ENCODE measurements at places on chromosomes 2 and 18. TPM values are rescaled to one million over a fixed set of nuclear protein-coding genes. Genes with fewer than 3 reads are reported as not detected.

GRCh38 chr2:75157435-75157834, 41.9 kb downstream of the TACR1 start:
- DNase-seq = no peak
- no peak overlapping the region for H3K4me3 ChIP-seq
- no peaks in the 10 kb centered on the region for H3K27me3 ChIP-seq
- H3K27ac ChIP-seq = no peak overlapping the region

- no peaks in the 10 kb centered on the region for H3K27me3 ChIP-seq
- no peak overlapping the region for H3K27ac ChIP-seq
- H3K4me3 ChIP-seq = no peak overlapping the region
- no peaks in the 10 kb centered on the region for H3K36me3 ChIP-seq
- H3K4me1 ChIP-seq = no peaks in the 10 kb centered on the region
These were observed 1.0 kb downstream of the AGAP1 start for GRCh38 chr2:235494716-235495372.

- no peaks in the 10 kb centered on the region for H3K27me3 ChIP-seq
- DNase-seq = no peak
- H3K4me1 ChIP-seq = no peaks in the 10 kb centered on the region
- H3K4me3 ChIP-seq = no peak overlapping the region
These were observed 661.8 kb upstream of the HS6ST1 start for GRCh38 chr2:128980475-128980874.

- H3K4me3 ChIP-seq = no peak overlapping the region
- H3K4me1 ChIP-seq = no peaks in the 10 kb centered on the region
- no peaks in the 10 kb centered on the region for H3K27me3 ChIP-seq
- H3K27ac ChIP-seq = no peak overlapping the region
- DNase-seq = no peak
These were observed 75.6 kb downstream of the ZBTB7C start for GRCh38 chr18:48333563-48333962.

DNA sequence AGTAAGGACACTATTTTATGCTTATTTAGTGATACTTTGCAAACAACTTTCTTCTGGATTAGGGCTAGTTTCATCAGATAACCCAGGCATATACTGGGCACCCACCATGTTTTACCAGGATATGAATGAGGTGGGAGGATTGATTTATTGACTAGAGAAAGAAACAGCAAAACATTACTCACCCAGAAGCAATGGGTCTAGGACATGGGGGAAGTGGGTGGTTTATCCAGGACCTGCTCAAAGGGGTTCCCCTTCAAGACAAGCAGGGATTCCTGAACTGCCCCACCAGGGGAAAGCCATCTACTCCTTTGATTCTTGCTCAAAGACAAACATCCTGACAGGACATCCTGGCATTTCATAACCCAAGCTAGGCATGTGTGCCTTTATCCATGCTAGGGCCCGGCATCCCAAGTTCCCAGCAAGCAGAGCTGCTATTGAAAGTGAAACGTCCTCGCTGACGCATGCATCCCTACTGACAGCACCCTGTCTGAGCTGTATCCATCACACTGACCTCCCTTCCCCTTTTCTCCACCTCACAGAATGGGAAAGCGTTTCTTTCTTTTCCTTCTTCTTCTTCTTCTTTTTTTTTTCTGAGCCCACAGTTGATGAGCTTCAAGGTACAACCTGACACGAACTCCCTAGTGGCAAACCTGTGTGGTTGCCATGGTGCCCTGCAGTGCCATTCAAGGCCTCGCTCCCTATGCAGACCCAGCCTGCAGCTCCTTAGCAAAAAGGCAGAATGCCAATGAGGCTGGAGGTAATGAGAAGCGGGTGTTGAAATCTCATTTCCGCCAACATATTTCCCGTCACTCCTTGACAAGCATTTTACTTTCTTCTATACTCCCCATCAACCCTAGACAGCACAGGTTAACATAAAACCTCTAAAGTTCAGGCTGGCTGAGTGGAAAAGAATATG, 70.5 kb downstream of the CLHC1 start:
- no peak for DNase-seq
- no peaks in the 10 kb centered on the region for H3K36me3 ChIP-seq
- H3K27ac ChIP-seq = no peak overlapping the region
- H3K4me1 ChIP-seq = peaks cover 8% of the 10 kb centered on the region

DNA sequence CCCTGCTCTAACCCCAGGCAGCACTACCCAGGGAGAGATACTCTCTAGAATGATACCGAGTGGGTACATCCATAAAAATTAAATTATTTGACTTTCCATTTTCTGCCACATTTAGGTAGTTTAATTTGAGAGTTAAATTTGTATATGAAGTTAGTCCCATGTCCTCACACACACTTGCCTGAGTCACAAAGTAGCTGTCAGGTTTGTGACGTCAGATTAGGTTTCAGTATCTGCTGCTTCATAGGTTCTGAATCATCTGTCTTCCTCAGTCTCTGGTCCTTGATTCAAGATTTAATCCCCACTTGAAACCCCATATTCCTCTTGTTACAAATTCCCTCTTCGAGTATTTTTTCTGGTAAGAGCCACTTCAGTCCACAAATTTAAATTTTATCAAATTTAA, 738.6 kb upstream of the FAM98A start:
- H3K4me3 ChIP-seq = no peak overlapping the region
- H3K36me3 ChIP-seq = no peaks in the 10 kb centered on the region
- DNase-seq = no peak
- no peaks in the 10 kb centered on the region for H3K27me3 ChIP-seq
- H3K4me1 ChIP-seq = no peaks in the 10 kb centered on the region
- no peak overlapping the region for H3K27ac ChIP-seq

DNA sequence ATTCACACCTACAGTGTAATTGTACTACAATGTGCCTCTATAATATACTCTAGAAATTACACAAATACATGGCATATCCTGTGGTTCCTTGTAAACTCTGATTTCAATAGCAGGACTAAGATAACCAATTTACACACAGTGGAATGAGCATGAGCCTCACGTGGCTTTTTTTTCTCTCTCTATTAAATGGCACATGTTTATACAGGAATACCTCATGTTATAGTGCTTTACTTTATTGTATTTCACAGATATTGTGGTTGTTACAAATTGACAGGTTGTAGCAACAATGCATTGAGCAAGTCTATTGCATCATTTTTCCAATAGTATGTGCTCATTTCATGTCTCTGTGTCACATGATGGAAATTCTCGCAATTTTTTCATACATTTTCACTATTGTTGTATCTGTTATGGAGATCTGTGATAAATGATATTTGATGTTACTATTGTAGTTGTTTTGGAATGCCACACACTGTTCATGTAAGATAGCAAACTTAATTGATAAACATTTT, 260.0 kb downstream of the FSIP2 start:
- no peaks in the 10 kb centered on the region for H3K36me3 ChIP-seq
- no peak overlapping the region for H3K27ac ChIP-seq
- no peaks in the 10 kb centered on the region for H3K27me3 ChIP-seq
- H3K4me3 ChIP-seq = no peak overlapping the region
- no peaks in the 10 kb centered on the region for H3K4me1 ChIP-seq

- no peaks in the 10 kb centered on the region for H3K27me3 ChIP-seq
- H3K4me1 ChIP-seq = no peaks in the 10 kb centered on the region
- no peak for DNase-seq
- no peak overlapping the region for H3K27ac ChIP-seq
- H3K36me3 ChIP-seq = no peaks in the 10 kb centered on the region
These were observed 29.8 kb upstream of the SCN1A start for GRCh38 chr2:166157578-166157977.

- peaks cover 17% of the 10 kb centered on the region for H3K27me3 ChIP-seq
- no peak for DNase-seq
- no peak overlapping the region for H3K4me3 ChIP-seq
These were observed 62.6 kb upstream of the CTLA4 start for GRCh38 chr2:203804764-203805485.

- no peak overlapping the region for H3K4me3 ChIP-seq
- no peaks in the 10 kb centered on the region for H3K4me1 ChIP-seq
- H3K27ac ChIP-seq = no peak overlapping the region
- H3K27me3 ChIP-seq = no peaks in the 10 kb centered on the region
These were observed 702.2 kb downstream of the ERBB4 start for GRCh38 chr2:211836409-211836808.

GRCh38 chr2:1237783-1238182, 175.5 kb upstream of the TPO start:
- no peak overlapping the region for H3K27ac ChIP-seq
- no peaks in the 10 kb centered on the region for H3K36me3 ChIP-seq
- no peak for DNase-seq
- H3K27me3 ChIP-seq = no peaks in the 10 kb centered on the region
- no peak overlapping the region for H3K4me3 ChIP-seq

DNA sequence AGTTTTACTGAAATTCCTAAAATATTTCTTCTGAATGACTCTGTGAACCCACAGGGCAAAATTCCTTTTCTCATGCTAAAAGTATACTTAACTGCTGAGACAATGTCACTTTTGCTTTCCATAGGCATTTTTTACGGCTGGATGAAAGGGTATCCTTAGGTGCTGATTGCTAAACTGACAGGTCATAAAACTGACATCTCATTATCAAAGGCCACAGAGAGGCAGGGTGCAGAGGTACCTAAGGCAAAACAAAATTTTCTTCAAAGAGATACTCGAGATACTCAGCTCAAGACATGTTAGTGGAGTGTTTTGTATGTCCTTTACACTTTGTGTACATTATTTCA, 62.0 kb upstream of the WDR75 start:
- H3K36me3 ChIP-seq = no peaks in the 10 kb centered on the region
- no peaks in the 10 kb centered on the region for H3K27me3 ChIP-seq
- H3K27ac ChIP-seq = no peak overlapping the region
- no peaks in the 10 kb centered on the region for H3K4me1 ChIP-seq

DNA sequence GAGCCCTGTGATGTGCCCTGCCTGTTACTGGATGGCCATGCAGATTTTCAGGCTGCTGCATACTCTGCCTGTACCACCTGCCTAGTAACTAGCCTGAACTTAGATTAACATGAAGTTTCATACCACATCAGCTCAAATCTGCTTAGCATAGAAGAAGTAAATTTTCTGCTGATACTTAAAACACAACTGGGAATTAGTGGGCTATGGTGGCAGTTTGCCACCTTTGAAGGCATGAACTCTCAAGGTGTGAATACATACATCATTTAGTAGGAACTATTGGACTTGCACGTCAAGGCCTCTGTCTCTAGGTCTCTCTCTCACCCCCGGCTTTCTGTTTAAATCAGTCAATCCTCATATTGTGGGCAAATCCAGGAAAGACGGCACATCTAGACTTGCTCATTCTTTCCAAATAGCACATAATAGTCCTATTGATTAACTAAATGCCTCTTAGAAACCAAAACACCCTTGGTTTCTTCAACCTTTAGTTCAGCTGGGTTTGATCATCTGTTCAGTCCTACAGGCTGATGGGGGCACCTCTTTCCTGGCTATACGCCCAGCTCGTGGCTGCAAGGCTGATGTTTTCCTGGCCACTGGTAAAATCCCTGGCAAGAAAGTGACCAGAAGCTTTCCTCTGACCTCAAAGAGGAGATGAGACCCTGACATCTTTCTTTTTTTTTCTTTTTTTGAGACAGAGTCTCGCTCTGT, 58.4 kb downstream of the ALPK2 start:
- H3K4me3 ChIP-seq = no peak overlapping the region
- H3K4me1 ChIP-seq = no peaks in the 10 kb centered on the region
- no peak overlapping the region for H3K27ac ChIP-seq
- H3K36me3 ChIP-seq = no peaks in the 10 kb centered on the region
- no peaks in the 10 kb centered on the region for H3K27me3 ChIP-seq
- no peak for DNase-seq

- H3K4me3 ChIP-seq = no peak overlapping the region
- H3K27ac ChIP-seq = no peak overlapping the region
These were observed 63.4 kb downstream of the TACR1 start for GRCh38 chr2:75135776-75136400.

GRCh38 chr2:105262651-105263091, 21.1 kb downstream of the GPR45 start:
- H3K4me3 ChIP-seq = no peak overlapping the region
- H3K27ac ChIP-seq = no peak overlapping the region
- no peaks in the 10 kb centered on the region for H3K4me1 ChIP-seq
- no peaks in the 10 kb centered on the region for H3K27me3 ChIP-seq
- H3K36me3 ChIP-seq = no peaks in the 10 kb centered on the region
- no peak for DNase-seq

DNA sequence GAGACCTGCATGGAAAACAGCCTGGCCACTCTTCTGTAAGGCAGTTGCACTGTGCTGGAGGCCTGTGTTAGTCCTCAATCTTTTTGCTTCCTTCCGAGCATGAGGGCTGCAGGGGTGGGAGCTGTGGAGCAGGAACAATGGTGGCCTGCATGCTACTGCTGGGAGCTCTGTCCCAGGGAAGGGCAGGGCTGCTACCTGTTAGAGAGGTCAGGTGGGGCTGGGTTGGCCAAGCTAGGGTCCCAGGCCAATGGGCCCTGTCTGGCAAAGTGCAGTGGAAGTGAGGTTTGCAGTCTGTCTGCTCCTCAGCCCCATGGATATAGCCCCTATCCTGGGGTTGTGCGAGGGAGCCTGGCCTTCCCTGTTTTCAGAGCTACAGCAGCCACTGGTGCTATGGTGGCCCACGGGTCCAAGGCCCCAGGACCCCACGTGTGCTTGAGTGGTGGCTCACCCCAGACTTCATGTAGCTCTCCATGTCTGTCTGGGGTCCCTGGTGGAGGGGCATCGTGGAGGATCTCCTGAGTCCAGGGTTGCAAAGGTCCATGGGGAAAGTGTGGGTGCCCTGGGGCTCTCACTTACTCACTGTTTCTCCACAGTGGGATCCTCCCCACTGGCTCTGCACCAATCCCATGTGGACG, 1212.6 kb upstream of the NXPH2 start:
- H3K27me3 ChIP-seq = no peaks in the 10 kb centered on the region
- H3K4me1 ChIP-seq = no peaks in the 10 kb centered on the region

DNA sequence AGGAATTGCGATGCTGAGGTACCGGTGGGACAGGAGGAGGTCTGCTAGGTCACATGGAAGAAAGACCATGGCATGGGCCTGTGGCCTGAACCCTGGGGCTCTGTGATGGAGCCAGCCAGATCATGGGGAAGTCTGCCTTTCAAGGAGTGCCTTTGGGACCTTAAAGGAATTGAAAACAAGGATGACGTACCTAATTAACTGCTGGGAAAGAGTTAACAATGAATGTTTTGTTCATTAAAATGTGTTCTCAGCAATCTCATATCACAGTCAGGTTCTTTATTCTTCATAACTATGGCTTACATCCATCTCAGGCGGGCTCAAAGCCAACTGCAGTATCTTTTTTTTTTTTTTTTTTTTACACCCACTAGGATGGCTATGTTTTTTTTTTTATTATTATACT, 25.6 kb downstream of the TRPM8 start:
- no peaks in the 10 kb centered on the region for H3K36me3 ChIP-seq
- no peak for DNase-seq
- H3K4me1 ChIP-seq = peaks cover 5% of the 10 kb centered on the region
- no peak overlapping the region for H3K4me3 ChIP-seq

DNA sequence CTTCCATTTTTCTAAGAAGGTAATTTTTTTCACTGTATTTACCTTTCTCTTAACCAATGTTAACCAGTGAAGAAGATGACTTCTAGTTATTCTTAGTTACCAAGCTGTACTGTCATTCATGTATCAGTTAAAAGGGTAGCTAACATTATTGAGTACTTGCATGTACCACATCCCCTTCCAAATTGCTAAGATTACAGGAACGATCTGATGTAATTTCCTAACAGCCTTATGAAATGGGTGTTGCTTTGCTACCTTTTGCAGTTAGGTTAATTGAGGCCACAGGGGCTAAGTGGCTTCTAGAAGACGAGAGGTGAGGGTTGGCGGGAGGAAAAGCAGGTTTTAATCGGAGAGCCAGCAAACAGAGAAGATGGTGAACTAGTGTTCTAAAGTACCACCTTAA, 1.8 kb upstream of the SULT6B1 start:
- no peak for DNase-seq
- no peaks in the 10 kb centered on the region for H3K4me1 ChIP-seq
- H3K27ac ChIP-seq = no peak overlapping the region
- no peaks in the 10 kb centered on the region for H3K27me3 ChIP-seq
- no peak overlapping the region for H3K4me3 ChIP-seq

KANSL1L gene
- 7.3 TPM for polyA plus RNA-seq

COL6A3 gene
- polyA plus RNA-seq = 0.03 TPM

SKA1 gene
- polyA plus RNA-seq = 0.82 TPM

RNF144A gene
- 1.2 TPM for polyA plus RNA-seq

RND3 gene
- not detected for polyA plus RNA-seq

FKBP1B gene
- polyA plus RNA-seq = 0.99 TPM

All from B cell (primary cell).